ENCODE measurements at places on chromosomes 6 and 20.

DNA sequence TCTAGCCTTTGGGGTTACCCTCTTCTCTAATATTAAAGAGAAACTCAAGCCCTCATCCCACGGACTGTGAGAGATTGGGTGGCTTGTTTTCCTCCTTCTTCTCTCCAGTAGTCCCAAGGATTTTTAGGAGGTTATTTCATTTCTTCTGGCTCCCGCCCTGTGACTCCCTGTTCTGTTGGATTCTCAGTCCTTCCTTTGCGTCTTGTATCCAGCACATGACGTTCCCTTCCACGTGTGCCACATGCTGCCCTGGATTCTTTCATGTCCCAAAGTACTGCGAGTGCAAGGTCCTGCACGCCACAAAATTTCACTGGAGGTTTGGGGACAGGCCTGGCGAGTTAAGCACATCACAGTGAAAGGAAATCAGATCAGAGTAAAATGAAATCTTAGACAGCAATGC lies 213.4 kb downstream of the PACRG start:
- DNase-seq = no peak

DNA sequence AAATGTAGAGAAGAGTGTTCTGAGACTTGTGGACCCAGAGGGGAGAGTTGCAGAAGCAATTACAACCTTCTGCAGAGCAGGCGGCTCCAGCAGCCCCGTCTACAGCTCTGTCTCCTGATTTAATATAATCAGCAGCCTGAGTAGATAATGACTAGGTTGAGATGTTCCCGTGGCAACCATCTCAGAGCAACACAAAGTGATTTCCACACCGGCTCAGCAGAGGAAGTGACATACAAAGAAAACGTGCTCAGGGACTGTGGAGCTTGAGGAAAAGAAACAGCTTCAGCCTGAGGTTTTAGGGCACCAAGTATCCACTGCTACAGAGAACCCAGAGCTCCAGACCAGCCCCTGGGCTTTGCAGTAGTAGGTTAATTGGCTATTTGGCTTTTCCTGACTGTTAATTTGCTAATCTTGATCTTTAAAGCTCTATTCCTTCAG lies 136.4 kb downstream of the MTFR2 start:
- DNase-seq = no peak

DNA sequence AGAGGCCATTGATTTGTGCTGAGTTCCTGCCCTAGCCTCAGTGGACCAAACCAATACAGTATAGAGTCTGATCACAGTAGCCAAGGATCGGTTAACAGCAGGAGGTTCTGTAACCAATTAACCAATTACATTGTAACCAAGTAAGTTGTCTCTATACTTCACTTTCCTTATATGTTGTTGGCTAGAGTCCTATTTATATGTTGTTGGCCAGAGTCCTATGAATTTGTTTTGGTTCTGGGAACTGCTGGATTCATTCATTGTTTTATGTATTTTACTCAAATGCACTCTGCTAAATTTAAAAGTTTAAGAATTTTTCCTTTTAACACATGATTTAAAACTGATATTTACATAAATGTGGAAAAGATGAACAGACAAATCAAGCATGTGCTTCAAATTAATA lies 597.4 kb upstream of the HS3ST5 start:
- no peak for DNase-seq

DNA sequence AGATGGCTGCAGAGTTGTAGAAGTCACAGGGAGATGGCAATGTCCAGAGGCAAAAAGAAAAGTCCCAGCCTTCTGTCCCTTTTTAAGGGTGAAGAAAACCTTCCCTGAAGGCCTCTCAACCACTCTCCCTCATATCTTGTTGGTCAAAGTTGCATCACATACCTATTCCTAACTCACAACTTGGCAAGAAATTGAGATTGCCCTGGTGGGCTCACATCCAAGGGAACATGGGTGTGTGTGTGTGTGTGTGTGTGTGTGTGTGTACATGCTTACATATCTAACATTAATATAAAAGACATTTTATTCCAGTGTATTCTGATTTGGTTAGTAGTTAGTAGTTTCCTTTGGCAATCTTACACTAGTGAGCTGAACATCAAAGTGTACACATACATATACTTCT lies 144.3 kb upstream of the SALL4 start:
- no peak for DNase-seq

- no peak for DNase-seq
Observed at GRCh38 chr20:58040447-58041290, 187.8 kb downstream of the ANKRD60 start.

GRCh38 chr6:25278261-25278913 lies 787 bp upstream of the CARMIL1 start:
- DNase-seq = no peak

DNA sequence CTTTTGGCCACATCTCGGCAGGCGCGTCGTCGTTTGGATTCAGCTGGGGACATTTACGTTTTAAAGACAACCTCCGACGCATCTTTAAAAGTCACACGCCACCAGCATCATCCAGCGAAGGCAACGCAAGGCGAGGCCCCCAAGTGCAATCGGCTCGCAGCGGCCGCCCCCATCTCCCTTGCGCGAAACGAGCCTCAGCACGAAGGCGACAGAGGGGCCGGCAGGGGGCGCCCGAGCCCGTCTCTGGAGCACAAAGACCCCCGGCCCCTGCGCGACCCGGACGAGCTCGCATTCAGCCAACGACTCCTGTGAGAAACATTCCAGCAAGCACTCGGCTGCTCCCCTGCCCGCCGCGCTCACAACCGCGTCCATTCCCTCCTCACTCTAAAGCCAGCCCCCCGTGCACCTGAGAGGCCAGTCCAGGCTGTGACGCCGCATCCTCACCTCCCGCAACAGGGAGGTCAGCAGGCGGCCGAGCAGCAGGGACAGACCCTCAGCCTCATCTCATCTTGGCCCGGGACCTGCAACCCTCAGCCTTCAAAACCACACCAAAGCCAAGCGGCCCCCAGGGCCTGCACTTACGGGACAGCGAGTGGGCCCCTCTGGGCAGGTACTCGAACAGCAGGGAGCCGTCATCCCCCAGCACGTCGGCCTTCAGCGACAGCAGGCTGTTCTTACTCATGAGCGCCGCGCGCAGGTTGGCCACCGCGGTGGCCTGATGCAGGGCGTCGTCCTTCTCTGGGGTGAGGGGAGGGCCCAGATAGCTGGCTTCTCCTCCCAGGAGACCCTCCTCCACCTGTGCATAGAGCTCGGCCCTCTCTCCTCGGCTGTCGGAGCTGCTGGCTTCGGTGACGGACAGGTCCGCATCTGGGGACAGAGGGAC lies 35.8 kb downstream of the SLC2A4RG start:
- peak; percentile 16 for DNase-seq

- no peak for DNase-seq
Observed at GRCh38 chr6:48486876-48487275, 375.9 kb upstream of the PTCHD4 start.

DNA sequence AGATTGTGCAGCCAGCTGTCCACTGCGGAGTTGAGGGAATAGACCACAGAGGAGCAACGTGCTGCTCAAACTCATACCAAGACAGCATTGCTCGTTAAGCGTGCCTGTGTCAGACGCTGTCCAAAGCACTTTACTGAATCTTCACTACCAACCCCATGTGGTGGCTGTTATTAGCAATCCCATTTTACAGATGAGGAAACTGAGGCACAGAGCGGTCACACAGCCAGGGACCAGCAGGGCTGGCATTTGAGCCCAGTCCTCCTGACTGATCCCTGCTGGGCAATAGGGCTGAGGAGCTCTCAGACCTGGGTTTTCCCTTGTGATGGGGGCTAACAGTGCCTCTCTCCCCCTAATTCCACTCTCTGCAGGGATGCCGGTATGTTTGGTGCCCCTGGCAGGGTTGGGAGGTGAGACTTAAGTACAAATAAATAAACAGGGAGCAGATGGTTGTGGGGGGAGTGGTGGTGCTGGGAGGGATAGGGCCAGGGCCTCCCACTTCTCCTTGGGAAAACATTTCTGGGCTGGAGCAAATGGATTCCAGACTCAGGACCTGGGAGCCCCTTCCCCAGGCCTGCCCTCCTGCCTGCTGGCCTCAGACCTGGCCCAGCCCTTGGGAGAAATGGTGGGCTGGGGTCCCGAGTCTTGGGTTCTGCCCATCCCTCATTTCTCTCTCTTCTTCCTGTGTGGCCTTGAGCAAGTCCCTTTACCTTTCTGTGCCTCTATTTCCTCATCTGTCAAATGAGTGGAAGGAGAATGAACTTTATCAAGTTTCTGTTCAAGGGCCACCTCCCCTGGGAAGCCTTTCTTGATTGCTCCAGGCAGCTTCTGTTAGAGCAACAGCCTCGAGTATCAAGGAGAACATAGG lies 17.7 kb downstream of the SRXN1 start:
- DNase-seq = no peak

GRCh38 chr6:164838068-164838615 lies 471.3 kb downstream of the C6orf118 start:
- DNase-seq = no peak

DNA sequence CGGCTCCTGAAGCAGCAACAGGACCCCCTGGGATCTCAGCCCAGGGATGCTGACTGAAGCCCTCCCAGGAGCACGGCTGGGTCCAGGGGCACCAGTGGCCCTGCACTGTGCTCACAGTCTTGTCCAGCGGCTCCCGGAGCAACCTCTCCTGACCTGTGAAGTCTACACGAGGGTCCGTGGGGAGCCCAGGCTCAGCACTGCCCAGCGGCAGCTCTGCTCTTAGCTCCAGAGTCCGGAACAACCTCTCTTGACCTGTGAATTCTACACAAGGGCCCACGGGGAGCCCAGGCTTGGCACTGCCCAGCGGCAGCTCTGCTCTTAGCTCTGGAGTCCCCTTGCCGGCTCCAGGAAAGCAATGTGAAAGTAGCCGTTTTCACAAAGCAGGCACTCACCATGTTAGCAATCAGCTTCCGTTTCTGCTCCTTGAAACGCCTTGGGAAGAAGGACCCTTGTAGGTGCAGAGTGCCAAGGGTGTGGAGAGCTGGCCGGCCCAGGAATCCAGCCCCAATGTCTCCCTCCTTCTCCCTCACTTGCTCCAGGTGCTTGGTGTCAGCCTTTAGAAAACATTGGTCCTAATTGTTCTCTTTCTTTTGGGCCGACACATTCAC lies 310.9 kb downstream of the CDH4 start:
- DNase-seq = no peak

DNA sequence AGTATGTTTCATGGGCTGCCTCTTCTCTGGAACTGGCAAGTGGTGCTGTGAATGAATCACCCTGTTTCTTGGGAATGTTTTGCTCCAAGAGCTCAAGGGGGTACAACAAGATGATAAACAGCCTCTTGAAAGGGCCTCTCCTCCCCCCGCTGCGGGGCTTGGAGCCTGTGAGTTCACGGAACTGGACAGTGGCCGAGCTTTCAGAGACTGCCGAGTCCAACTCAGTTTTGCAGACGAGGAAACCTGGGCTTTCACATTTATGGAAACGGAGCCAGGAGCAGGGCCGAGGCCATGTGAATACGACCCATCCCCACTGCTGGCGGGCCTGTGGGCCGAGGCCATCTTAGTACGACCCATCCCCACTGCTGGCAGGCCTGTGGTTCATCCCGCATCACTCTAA lies 18.2 kb upstream of the SRC start:
- no peak for DNase-seq

DNA sequence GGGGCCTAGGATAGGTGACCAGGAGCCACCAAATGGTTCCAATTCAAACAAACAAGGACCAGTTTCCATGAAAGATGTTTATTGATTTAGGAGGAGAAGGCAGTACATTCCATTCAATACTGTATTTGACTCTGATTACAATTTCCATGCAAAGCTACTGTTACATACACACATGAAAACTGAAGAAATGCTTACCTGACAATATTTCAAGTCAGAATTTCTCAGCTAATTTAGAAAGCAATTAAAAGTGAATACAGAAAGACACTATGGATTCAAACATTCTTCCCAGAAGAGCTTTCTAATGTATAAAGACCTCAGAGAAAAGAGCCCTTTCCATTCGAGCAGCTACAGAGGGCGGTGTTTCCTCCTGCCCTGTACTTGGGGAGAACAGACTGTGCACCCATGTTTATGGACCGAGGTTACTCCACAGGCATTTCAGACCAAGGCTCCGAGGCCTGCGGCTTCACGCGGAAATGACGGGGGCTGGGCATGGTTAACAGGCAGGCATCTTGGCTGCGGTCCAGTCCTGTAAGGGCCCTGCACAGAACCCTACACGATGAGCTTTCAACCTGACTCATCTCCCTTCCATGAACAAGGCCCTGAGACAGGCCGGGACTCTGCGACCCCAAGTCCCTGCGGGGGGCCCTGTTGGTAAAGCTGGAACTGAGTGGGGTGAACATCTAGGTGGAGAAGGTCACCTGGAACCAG lies 25.7 kb upstream of the TCFL5 start:
- peak; percentile 20 for DNase-seq

- no peak for DNase-seq
Observed at GRCh38 chr6:91387290-91388059, 800.6 kb upstream of the MAP3K7 start.

DNA sequence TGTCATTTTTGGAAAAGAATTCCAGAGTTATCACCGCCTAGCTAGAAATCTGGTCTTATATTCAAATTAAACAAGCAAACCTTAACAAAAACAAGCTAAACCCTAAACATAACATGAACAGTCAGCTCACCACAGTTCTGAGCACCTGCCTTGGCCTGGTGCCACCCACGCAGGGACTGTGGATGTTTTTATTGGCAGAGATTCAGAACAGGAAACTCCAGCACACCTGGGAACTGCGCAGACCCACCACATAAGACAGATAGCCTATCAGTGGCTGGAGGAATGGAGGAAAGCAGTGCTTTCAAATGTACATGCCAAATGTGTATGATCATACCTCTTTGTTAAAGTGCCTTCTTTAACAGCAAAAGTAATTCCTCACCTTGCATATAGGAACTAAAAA lies 8.9 kb downstream of the SLC16A10 start:
- DNase-seq = peak; percentile 10

Data from activated T-cell treated with anti-CD3 and anti-CD28 coated beads for 24 hours (primary cell).